ENCODE measurements at places on chromosomes 3 and 15. TPM values are rescaled to one million over a fixed set of nuclear protein-coding genes. Genes with fewer than 3 reads are reported as not detected.
A peak's percentile ranks its signal among the peaks of the same experiment; 100 is the strongest.

Gene FMN1
- not detected for total RNA-seq

Gene NEK10
- total RNA-seq: 0.58 TPM

Gene TAGLN3
- 1.2 TPM for total RNA-seq

DNA sequence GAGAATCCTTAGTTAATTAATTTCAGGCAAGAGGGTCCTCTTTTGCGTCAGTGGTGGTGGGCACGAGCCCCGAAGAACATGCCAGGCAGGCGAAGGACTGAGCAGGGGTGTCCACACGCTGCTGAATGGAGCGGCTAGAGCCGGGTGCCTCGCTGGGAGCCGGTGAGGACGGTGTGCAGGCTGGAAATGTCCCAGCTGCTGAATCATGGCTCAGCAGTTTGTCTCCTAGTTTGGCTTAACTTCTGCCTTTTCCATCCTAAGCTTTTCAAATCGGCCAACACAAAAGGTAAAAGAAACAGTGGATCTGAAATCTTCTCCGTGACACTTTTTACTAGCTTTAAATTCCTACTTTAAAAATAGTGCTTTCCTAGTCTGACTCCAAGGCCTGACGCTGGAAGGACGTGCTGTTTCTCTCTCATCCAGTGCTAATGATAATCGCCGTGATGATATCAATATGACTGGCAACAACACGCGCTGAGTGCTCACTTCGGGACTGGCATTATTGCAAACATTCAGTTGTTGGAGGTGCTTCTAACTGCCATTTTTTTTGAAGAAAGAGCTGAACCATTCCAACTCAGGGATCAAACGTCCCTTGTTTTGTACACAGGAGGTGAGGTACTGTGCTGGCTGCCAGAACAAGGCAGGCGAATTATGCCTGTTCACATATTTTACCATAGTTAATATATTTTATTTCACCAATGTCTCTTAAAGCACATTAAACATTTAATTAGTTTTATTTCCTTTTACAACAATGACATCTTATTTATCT lies 19.8 kb downstream of the PCSK6 start:
- no peak for DNase-seq

- DNase-seq: peak; percentile 85
These were observed 21.7 kb downstream of the SH3BP5 start for GRCh38 chr3:15310491-15311370.

GRCh38 chr3:94248042-94248441 lies 185.2 kb downstream of the NSUN3 start:
- DNase-seq: no peak

GRCh38 chr3:153897025-153897723 lies 224.0 kb upstream of the ARHGEF26 start:
- DNase-seq: no peak

- no peak for DNase-seq
These were observed 1.5 kb upstream of the FBXO22 start for GRCh38 chr15:75902129-75902557.

- DNase-seq: no peak
These were observed 90.1 kb upstream of the PRR23C start for GRCh38 chr3:139134678-139135372.

DNA sequence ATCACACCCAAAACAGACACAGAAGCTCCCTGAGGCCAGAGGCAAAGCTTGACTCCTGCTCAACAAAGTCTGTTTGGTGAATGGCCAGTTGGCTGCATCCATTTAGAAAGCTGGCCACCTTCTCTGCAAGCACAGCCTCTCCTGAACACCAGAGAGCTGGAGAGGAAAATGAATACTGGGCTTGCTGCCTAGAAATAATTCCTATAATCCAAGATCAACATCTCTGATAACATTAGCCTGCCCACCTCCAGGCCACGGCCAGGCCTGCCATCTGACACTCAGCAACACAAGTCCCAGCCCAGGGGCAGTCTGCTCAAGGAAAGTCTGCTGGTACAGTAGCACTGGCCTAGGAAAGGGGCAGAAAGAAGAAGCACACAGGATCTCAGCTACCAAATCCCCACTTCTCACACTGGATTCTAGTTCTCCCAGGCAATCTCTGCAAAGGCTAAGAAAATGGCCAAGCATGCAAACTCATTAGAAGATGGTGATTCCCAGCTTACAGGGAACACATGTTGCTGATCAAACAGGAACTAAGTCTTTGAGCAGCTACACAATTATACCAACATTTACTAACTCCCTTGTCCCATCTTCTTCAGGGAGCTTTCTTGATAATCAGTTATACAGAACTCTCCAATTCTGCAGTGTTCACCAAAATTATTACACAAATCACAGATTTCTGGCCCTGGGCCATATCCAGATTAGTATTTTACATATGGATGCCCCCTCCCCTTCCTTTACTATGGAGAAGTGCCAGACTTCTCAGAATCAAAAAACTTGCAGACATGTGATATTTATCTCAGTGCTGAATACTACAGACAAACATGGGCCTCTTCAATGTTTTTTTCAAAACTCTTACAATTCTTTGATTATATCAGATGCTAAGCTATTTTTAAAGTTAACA lies 9.9 kb downstream of the TBC1D2B start:
- no peak for DNase-seq

DNA sequence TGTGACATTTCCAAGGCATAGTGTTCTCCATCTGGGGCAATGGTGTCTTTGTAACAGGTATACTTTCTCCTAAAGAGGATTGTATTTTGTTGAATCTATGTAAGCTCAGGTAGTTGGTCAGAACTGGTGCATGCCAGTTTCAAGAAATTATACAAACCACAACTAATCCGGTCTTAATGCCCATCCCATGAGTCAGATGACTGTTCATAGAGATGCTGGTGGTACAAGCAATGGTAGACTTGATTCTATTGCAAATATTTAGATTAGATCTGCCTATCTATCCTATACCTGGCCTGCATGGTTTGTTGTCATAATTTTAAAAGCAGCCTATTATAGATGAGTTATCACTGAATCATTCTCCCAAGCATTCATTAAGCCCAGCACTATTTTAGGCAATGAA lies 43.5 kb downstream of the ATP13A5 start:
- DNase-seq: no peak

DNA sequence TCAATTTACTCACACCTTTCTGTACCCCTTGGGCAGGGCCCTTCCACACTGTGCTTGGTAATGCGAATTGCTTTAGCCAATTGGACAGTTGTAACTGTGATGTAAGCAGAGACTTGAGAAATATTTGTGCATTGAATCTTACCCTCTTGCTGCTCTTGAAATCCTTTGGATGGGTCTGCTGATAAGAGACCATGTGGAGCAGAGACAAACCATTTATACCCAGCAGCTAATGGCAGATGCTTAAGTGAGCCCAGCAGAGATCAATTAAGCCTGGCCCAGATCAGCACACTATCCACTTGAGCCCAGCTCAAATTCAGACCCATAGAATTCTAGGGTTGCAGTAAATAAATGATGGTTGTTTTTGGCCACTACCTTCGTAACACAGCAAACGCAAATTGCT lies 19.3 kb downstream of the MUC13 start:
- DNase-seq: no peak

GRCh38 chr15:63556736-63557135 lies 40.5 kb upstream of the FBXL22 start:
- no peak for DNase-seq

Data from activated CD8-positive, alpha-beta T cell treated with anti-CD3 and anti-CD28 coated beads for 36 hours (primary cell).